ENCODE measurements at places on chromosomes 5 and 9.

DNA sequence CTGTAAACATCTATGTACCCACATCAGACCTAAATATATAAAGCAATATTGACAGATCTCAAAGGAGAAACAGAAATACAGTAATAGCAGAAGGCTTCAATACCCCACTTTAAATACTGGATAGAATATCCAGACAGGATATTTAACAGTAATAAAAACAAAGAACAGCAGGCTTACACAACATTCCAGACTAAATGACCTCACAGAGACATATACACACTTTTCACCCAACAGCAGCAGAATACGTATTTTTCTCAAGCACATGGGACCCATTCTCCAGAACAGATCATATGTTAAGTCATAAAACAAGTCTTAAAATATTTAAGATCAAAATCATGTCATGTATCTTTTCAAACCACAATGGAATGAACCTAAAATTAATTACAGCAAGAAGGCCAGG, 76.8 kb downstream of the CAMSAP1 start:
- H3K4me3 ChIP-seq, result no peak overlapping the region
- H3K27me3 ChIP-seq, result no peaks in the 10 kb centered on the region
- no peak for DNase-seq
- no peaks in the 10 kb centered on the region for H3K4me1 ChIP-seq
- peaks cover 87% of the 10 kb centered on the region for H3K36me3 ChIP-seq

DNA sequence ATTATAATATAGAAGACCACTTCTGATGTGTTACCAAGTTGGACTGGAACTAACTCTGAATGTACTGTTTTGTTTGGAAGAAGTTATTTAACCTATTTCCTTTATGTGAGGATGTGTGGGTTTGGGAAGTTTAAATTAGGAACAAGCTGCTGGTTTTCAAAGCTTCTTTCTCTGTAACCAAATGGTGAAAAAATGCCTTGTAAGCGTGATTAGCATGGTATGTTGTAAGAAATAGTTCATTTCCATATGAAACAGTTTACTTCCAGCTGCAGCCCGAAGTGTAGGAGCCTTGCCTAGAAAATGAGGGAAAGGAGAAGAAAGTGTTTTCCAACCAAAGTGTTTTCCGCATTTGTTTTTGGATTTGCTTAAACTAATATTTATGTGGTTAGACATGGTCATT, 36.0 kb downstream of the TTC1 start:
- peaks cover 4% of the 10 kb centered on the region for H3K27me3 ChIP-seq
- H3K27ac ChIP-seq, result no peak overlapping the region
- peaks cover 61% of the 10 kb centered on the region for H3K36me3 ChIP-seq
- no peaks in the 10 kb centered on the region for H3K4me1 ChIP-seq
- DNase-seq, result no peak

GRCh38 chr9:94936419-94936818, 209.9 kb downstream of the AOPEP start:
- H3K4me1 ChIP-seq, result peaks cover 33% of the 10 kb centered on the region
- peaks cover 8% of the 10 kb centered on the region for H3K36me3 ChIP-seq
- H3K4me3 ChIP-seq, result no peak overlapping the region
- no peak for DNase-seq

GRCh38 chr5:37182667-37183066, 66.5 kb downstream of the CPLANE1 start:
- H3K27ac ChIP-seq, result no peak overlapping the region
- H3K27me3 ChIP-seq, result no peaks in the 10 kb centered on the region
- no peaks in the 10 kb centered on the region for H3K4me1 ChIP-seq

DNA sequence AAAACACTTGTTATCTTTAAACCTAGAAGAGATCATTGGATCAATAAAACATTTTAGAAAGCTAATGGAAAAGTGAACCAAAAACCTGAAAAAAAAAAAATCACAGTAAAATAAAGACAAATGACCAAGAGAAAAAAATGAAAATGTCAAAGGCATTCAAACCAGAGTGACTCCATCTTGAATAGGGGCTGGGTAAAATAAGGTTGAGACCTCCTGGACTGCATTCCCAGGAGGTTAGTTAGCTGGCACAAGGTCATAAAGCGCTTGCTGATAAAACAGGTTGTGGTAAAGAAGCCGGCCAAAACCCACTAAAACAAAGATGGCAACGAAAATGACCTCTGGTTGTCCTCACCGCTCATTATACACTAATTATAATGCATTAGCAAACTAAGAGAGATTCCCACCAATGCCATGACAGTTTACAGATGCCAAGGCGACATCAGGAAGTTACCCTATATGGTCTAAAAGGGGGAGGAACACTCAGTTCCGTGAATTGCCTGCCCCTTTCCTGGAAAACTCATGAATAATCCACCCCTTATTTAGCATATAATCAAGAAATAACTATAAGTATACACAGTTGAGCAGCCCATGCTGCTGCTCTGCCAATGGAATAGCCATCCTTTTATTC, 116.7 kb upstream of the NEK6 start:
- no peaks in the 10 kb centered on the region for H3K4me1 ChIP-seq
- H3K27me3 ChIP-seq, result peaks cover 4% of the 10 kb centered on the region
- no peak overlapping the region for H3K27ac ChIP-seq
- DNase-seq, result no peak
- no peaks in the 10 kb centered on the region for H3K36me3 ChIP-seq
- H3K4me3 ChIP-seq, result no peak overlapping the region

DNA sequence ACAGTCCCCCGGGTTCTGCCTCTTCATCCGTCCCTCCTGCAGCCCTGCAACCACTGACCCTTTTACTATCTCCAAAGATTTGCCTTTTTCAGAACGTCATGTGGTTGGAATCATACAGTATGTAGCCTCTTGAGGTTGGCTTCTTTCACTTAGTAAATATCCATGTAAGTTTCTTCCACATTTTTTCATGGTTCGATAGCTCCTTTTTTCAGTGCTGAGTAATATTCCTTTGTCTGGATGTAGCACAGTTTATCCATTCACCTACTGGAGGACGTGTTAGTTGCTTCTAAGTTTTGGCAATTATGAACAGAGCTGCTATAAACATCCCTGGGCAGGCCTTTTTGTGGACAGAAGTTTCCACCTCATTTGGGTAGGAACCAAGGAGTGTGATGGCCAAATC, 27.1 kb downstream of the PRRX2 start:
- no peak overlapping the region for H3K27ac ChIP-seq
- DNase-seq, result no peak
- H3K4me1 ChIP-seq, result peaks cover 22% of the 10 kb centered on the region
- peaks cover 49% of the 10 kb centered on the region for H3K27me3 ChIP-seq

DNA sequence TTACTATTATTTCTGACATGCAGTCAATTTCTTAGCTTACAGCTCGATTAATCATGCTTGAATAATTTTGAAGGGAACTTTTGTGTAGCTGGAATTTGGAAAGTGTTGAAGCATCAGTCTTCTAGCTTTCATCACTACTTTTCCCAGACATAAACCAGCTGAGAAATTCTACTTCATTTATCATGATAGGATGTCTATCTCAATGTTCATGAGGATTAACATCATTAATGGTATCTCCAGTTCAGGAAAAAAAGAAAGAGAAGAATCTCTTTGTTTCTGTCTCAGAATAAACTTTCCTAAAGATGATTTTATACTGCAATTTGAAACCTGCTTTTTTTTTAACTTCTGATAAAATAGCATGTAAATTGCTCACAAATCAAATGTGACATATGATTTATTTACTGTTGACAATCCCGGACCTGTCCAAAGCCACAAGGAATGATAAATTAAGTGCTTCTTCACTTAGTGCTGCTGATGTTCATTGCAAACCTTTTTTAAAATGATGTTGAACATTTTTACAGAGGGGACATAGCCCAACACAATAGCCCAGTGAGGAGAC, 412.1 kb upstream of the CLINT1 start:
- no peak overlapping the region for H3K27ac ChIP-seq
- peaks cover 12% of the 10 kb centered on the region for H3K36me3 ChIP-seq
- H3K4me3 ChIP-seq, result no peak overlapping the region
- no peaks in the 10 kb centered on the region for H3K27me3 ChIP-seq
- no peak for DNase-seq

GRCh38 chr5:91182763-91183162, 200.4 kb downstream of the ARRDC3 start:
- peaks cover 5% of the 10 kb centered on the region for H3K4me1 ChIP-seq
- DNase-seq, result no peak
- no peak overlapping the region for H3K4me3 ChIP-seq
- peaks cover 12% of the 10 kb centered on the region for H3K27me3 ChIP-seq
- no peak overlapping the region for H3K27ac ChIP-seq

DNA sequence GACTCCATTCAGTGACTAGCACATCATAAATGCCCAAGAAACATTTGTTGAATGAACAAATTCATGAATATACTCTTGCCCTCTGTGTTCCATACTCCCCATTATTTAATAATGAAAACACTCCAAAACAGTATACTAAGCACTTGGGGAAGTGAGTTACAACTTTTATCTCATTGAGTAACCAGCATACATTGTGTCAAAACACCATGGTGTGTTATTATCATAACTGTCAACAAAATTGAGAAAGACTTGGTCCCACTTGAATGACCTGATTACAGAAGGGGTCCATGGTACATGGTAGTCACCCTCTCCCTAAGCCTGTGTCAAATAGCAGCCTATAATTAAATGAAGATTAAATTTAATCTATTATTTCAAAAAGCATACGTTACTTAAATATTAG, 16.2 kb downstream of the ANKH start:
- no peak overlapping the region for H3K4me3 ChIP-seq
- H3K36me3 ChIP-seq, result no peaks in the 10 kb centered on the region
- DNase-seq, result no peak
- H3K4me1 ChIP-seq, result peaks cover 24% of the 10 kb centered on the region
- H3K27ac ChIP-seq, result no peak overlapping the region
- H3K27me3 ChIP-seq, result peaks cover 4% of the 10 kb centered on the region

DNA sequence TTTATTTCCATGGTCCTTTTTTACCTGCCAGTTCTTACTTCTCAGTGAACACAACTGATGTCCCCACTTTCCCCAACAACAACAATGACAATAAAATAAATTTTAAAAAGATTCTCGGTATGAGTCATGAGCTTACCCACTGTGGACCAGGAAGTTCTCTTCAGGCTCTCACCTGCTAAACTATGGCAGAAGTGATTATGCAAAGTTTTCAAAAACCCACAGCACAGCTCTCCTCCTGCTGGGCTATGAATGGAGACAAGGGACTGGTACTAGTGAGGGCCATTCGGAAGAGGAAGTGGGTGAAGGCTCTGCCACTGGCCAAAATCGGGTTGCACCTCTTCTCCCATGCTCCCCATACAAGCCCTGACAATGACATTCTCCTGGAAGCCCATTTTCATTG, 429.4 kb downstream of the PIK3R1 start:
- no peak overlapping the region for H3K4me3 ChIP-seq
- H3K4me1 ChIP-seq, result peaks cover 25% of the 10 kb centered on the region
- H3K27ac ChIP-seq, result peak overlapping the region; percentile 34

DNA sequence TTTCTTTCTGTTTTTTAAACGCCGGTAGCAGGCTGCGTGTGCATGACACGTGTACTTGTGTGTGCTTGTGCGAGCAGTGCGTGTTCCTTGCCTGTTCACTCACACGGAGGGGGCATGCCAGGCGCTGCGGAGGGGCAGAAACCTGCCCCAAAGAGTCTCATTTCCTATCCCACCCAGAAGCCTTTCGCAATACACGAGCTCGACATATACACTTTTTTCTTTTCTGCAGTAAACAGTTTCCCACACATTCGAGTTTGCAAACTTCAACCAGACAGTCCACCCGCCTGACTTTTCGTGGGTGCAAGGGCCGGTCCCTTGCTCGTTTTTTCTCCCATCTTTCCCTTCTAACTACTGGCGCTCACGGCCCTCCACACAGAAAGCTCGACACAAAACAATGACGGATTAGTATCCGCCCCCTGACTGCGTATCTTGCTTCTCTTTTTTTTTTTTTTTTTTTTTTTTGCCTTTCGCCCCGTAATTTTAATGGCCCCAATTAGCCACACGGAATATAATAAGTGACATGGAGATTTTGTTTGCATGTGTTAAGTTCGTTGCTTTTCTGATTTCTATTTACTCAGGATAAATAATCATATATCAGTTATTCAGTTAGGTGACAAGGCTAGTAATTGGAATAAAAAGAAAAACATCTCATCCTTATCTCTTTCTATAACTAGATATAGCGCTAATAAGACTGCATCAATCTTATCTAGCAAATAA, 5.3 kb upstream of the OTP start:
- no peak for DNase-seq
- no peak overlapping the region for H3K27ac ChIP-seq
- no peak overlapping the region for H3K4me3 ChIP-seq
- H3K36me3 ChIP-seq, result no peaks in the 10 kb centered on the region
- H3K4me1 ChIP-seq, result peaks cover 49% of the 10 kb centered on the region

- H3K4me3 ChIP-seq, result peak overlapping the region; percentile 97
- H3K36me3 ChIP-seq, result peaks cover 29% of the 10 kb centered on the region
- peaks cover 38% of the 10 kb centered on the region for H3K4me1 ChIP-seq
Observed at GRCh38 chr9:107285286-107285685, 2.2 kb downstream of the RAD23B start.

DNA sequence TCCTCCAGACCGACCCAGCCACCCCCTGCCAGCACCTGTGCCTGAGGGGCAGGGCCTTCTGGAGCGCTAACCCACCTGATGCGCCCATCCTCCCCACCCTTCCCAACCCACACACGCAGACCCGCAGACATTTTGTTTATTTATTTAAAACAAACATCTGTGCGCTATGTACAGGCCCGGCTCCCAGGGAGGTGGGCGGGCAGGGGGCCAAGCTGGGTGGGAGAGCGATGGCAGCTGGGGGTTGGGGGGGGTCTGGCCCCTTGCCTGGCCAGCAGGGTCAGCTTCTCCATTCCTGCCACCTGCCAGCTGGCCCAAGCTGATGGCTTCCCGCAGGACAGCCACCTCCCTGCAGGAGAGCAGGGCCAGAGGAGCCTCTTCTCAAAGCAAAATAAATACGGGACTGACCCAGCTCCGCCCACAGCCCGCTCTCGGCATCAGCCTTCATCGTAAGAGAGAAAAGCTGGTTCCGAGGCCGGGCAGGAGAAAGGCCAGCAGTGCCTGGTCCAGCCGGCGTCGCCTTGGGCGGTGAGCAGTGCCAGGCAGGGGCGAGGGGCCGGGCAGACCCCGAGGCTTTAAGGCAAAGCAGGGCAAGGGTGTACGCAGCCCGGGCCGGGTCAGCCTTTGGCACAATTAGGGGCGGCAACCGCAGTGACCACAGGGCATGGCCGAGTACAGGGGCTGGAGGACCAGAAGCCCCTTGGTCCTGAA, 10.9 kb upstream of the CLIC3 start:
- H3K4me1 ChIP-seq, result peaks cover 7% of the 10 kb centered on the region
- peaks cover 7% of the 10 kb centered on the region for H3K27me3 ChIP-seq
- H3K27ac ChIP-seq, result no peak overlapping the region
- H3K36me3 ChIP-seq, result peaks cover 8% of the 10 kb centered on the region
- DNase-seq, result no peak
- no peak overlapping the region for H3K4me3 ChIP-seq

GRCh38 chr5:157259699-157260098, 6.2 kb upstream of the CYFIP2 start:
- H3K36me3 ChIP-seq, result no peaks in the 10 kb centered on the region
- DNase-seq, result no peak
- H3K4me1 ChIP-seq, result no peaks in the 10 kb centered on the region
- H3K27ac ChIP-seq, result no peak overlapping the region
- H3K4me3 ChIP-seq, result no peak overlapping the region
- peaks cover 39% of the 10 kb centered on the region for H3K27me3 ChIP-seq

All from nephron progenitor cell (in vitro differentiated cells).